ENCODE measurements at places on chromosomes 4 and X. TPM values are rescaled to one million over a fixed set of nuclear protein-coding genes. Genes with fewer than 3 reads are reported as not detected.
A peak's percentile ranks its signal among the peaks of the same experiment; 100 is the strongest.

- DNase-seq = peak; percentile 23
These were observed 71.0 kb downstream of the PJA1 start for GRCh38 chrX:69093960-69094871.

- no peak for DNase-seq
These were observed 107.6 kb downstream of the ATXN3L start for GRCh38 chrX:13212191-13212651.

The RAB9A gene
- 100 TPM for total RNA-seq

GRCh38 chr4:104032896-104033295 is 313.1 kb upstream of the TACR3 start:
- DNase-seq = no peak

DNA sequence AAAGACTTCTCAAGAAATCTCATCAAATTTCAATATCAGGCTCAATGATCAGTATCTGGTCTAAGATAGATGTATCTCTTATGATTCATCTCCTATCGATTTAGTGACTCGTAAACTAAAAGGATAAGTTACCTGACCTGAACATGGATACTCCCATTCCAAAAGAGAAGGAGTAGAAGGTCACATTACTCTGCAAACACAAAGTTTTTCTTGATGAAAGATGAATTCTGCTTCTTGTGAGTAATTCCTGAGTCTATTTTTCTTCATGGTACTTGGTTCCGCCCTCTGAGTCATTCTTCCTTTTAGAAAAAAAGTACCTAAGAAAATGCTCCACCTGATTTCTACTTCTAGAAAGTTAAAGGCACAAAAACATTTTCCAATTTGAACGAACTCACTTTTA is 223.1 kb upstream of the SLIT2 start:
- peak; percentile 37 for DNase-seq

DNA sequence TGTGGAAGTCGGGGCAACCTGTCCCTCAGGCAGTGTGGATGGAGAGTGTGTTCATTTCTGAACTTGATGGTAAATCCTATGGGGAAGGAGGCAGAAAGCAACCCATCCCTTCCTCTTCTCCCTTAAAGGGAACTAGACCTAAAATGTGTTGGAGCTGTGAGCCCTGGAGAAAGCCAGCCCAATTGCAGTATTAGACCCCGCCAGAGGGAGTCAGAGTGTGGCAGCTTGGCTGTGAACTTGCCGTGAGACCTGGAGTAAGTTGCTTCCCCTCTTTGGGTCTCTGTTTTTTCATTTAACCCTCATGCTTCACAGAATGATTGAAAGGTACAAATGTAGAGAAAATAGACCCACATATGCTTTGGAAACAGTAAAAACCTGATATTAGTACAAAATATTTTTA is 108.7 kb upstream of the PAK3 start:
- DNase-seq = no peak

- DNase-seq = no peak
These were observed 26.7 kb upstream of the GPRIN3 start for GRCh38 chr4:89334311-89334710.

The FGFRL1 gene
- 48.2 TPM for total RNA-seq

The CXorf49 gene
- not detected for total RNA-seq

- peak; percentile 15 for DNase-seq
These were observed 65.6 kb downstream of the RAB40A start for GRCh38 chrX:103453655-103454054.

- no peak for DNase-seq
These were observed 26.9 kb upstream of the CYBB start for GRCh38 chrX:37752936-37753335.

DNA sequence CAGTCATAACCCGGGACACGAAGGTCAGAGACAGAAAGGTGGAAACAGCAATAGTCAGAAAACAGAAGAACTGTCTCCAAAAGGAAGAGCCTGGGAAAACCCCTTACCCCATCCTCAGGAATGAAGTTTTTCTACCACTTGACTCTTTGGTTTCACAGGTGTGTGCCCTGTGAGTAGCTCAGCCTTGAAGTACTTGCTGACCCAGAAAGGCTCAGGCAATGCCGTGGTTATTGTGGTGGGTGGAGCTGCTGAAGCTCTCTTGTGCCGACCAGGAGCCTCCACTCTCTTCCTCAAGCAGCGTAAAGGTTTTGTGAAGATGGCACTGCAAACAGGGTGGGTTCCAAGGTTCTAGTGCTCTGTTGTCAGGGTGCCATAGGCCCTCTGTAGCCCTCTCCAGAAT is 24.4 kb downstream of the DGAT2L6 start:
- DNase-seq = no peak

GRCh38 chr4:115090483-115091075 is 22.8 kb downstream of the NDST4 start:
- peak; percentile 6 for DNase-seq

The FSTL5 gene
- not detected for total RNA-seq

- DNase-seq = no peak
These were observed 228.4 kb downstream of the DHRSX start for GRCh38 chrX:2272337-2272736.

The OTC gene
- not detected for total RNA-seq

DNA sequence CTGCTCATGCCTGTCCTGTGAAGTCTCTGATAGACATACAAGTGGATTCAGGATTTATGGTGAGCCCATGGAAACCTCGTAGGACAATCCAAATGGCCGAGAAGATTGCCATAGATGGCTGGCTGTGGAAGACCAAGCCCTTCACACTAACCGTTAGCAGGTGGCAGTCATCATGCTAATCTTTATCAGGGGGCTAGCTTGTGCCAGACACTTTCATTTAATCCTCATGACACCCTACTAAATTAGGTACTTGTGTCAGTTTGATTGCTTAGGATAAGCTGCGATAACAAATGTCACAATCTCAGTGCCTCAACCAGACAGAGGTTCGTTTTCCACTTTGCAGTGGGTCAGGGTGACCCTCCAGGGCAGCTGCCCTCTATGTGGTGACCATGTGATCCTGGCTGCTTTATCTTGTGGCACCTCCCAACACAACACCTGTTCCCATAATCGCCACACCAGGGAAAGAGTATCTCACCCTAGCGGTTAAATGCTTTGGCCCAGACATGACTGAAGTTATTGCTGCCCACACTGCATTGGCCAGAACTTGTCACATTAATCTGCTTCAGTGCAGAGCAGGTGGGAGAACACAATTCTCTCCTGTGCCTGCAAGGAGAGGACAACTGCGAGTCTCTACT is 60.8 kb downstream of the REPS2 start:
- DNase-seq = no peak

DNA sequence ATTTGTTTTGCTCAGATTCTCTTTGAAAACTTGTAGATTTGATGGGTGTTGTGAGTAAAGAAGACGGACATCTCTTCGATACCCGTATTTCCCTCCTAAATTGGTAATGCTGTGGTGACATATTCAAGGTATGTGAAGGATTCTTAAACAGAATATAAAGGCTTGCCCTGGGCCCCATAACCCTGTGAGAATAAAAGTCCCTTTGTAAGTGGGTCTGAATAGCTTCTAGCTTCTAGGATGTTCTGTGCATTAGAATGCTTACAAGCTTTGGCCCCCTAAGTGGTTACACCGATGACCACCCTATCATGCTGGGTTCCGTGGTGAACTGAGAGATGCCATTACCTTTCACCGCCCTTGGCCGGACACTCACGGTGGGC is 574 bp upstream of the MOB1B start:
- no peak for DNase-seq

The SHROOM4 gene
- total RNA-seq = 3.3 TPM

GRCh38 chrX:45710081-45710801 is 509.6 kb upstream of the DIPK2B start:
- peak; percentile 77 for DNase-seq

DNA sequence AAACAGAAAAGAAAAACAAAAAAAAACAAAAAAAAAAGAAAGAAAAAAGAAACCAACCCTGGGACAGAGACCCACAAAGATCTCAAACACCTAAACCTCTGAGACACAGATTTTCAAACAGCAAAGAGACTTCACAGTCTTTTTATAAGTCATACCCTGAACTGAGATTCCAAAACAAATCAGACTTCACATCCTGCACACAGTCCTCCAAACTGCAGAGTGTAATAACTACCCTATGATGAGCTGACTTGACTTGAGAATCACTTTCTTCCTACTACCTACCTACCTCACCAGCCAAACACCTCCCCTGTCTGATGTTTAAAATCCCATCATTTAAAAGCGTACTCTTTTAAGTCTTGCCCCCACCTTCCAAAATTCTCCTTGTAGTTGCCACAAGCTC is 25.2 kb upstream of the GLOD5 start:
- no peak for DNase-seq
